Hindlimb muscle (tissue), 1 donor: ENCODE measurements at places on chromosomes 1 and 21.
A peak's percentile ranks its signal among the peaks of the same experiment; 100 is the strongest.

DNA sequence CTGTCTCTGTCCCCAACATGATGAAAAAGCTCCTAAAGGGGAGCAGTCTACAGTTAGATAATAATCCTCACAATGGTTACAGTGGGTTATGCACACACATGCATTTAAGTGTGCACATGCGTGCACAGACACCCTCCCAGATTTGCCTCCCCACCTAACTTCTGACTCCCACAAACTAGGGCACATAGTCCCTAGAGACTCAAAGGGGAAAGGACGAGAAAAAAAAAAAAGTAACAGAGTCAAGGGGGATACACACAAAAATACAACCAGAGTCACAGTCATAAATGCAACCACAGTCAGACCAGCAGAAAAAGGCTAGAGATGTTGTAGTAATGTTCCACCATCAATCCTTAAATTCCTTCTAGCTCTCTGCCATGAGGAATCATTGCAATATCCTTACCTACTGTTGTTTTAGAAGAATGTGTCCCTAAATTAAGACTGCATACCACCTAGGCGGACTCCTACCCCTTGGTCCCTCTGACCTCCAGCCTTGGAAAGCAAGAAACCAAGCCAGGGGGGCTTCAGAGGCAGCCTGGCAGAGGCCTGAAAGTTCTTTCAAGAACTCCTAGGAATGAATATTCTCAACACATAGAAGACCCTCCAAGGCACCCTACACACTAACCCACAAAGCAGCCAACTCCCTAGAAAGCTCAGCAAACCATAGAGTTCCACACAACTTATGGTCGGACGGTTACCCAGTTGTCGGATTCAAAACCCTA lies 1.3 kb downstream of the CRTC2 start:
- DNase-seq: no peak

GRCh38 chr1:23889074-23889473 lies 21.0 kb upstream of the FUCA1 start:
- DNase-seq: no peak

GRCh38 chr21:38760017-38760761 lies 45.5 kb upstream of the ETS2 start:
- no peak for DNase-seq

DNA sequence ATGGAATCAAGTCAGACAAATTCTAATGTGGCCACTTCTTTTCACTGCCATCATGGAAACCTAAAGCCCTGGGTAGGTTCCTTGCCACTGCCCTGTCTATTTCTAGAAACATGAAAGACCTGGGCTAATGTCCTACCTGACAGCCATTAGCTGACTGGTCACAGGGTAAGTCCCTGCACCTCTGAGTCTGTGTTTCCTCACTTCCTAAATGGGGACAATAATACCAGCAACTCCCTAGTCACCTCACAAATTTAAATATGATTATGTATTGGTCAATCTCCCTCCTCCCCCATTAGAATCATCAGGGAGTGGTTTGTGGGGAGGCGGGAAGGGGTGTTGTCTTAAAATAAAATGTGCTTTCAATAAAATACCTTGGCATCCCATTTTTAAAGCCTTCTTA lies 2.2 kb downstream of the CREG1 start:
- no peak for DNase-seq

DNA sequence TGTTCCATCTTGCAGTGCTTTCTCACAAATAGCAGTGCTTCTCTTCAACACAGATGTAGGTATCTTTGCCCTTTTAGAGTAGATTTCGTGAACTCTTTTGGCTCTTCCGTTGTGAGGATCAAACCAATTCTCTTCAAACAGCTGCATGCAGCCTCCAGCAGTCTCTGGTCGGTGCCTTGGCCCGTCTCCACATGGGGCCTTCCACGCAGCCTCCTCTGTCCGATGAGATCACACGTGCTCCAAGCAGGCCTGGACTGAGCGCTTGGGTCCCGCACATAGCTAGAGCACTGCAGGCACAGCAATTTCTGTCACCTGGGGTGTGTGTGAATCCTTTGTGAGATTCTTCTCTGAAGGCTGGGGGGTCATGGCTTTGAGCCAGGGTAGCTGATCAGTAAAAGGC lies 82.8 kb upstream of the KCNE2 start:
- DNase-seq: peak; percentile 76
